Upper lobe of right lung (tissue), 1 donor: ENCODE measurements at places on chromosomes 3 and 15. TPM values are rescaled to one million over a fixed set of nuclear protein-coding genes. Genes with fewer than 3 reads are reported as not detected.
A peak's percentile ranks its signal among the peaks of the same experiment; 100 is the strongest.

Gene TTLL13
- total RNA-seq = not detected

Gene CCDC39
- total RNA-seq = not detected

Gene LRRC31
- total RNA-seq = 1.7 TPM

Gene NR2F2
- total RNA-seq = 88.1 TPM

Gene NAALADL2
- total RNA-seq = 8.5 TPM

Gene XIRP1
- total RNA-seq = not detected

Gene CCRL2
- 28.5 TPM for total RNA-seq

Gene TF
- total RNA-seq = 1.3 TPM

Gene FEZF2
- not detected for total RNA-seq

Gene CYP8B1
- not detected for total RNA-seq

Gene GOLGA8T
- total RNA-seq = 0.20 TPM

Gene NRROS
- 19.5 TPM for total RNA-seq

Gene TRAT1
- total RNA-seq = 1.1 TPM

Gene LRRC3B
- 0.09 TPM for total RNA-seq

Gene HDC
- 4.1 TPM for total RNA-seq

Gene CCNB2
- total RNA-seq = 1.7 TPM

Gene IMPG2
- total RNA-seq = 0.29 TPM

Gene ZNF385D
- total RNA-seq = 9.4 TPM

Gene CD200R1
- 1.9 TPM for total RNA-seq

GRCh38 chr15:79834495-79834894, 62.3 kb downstream of the MTHFS start:
- no peaks in the 10 kb centered on the region for H3K27me3 ChIP-seq
- H3K4me3 ChIP-seq = no peak overlapping the region
- no peak overlapping the region for H3K27ac ChIP-seq
- H3K4me1 ChIP-seq = no peaks in the 10 kb centered on the region
- peak; percentile 79 for DNase-seq

DNA sequence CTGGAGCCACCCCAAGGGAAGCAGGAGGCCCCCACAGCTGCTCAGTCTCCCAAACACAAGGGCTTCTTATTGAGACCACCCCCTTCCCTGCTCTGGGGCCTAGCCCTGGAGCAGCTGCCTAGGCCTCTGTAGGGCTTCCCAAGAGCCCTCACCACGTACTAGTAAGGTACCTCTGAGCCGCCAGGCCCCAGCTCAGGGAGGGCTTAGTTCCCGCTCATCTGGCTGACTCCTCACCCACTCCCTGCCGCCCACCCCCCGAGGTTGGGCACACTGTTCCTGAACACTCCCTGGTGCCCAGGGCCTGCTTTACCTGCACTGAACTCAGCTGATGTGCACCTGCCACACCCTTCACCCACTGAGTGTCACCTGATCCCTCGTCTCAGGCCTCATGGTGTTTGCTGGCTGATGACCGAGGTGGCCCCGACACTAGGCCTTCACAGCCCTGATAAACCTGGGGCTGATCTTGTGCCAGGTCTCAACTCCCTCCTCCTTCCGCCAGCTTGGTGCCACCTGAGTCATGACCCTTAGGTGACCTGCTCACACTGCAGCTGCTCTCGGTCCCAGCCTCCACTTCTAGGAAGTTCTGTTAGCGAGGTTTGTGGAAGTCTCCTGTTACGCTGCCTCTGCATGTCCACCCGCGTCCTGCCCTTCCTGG, 18.0 kb upstream of the SPTBN5 start:
- H3K4me1 ChIP-seq = peaks cover 18% of the 10 kb centered on the region
- H3K27me3 ChIP-seq = no peaks in the 10 kb centered on the region
- H3K27ac ChIP-seq = no peak overlapping the region
- DNase-seq = no peak
- H3K36me3 ChIP-seq = peaks cover 39% of the 10 kb centered on the region
- H3K4me3 ChIP-seq = no peak overlapping the region

DNA sequence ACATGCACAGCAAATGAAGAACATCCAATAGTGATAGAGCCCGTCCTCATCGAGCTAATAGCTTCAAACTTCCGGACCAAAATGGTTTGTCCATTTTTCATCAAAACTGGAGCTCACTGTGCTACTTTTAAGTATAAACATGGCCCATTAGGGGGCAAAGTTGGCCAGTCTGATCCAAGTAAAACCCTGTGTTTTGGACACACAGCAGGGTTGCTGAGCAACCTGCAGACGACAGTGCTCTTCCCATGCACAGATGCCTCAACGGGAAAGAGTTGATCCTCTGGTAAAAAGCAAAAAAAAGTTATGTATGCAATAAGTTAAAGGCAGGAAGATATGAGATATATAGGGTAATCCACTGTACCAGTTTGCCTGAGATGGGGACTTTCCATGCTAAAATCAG, 244.0 kb upstream of the THBS1 start:
- H3K4me1 ChIP-seq = peaks cover 5% of the 10 kb centered on the region
- no peaks in the 10 kb centered on the region for H3K36me3 ChIP-seq
- H3K27ac ChIP-seq = no peak overlapping the region
- no peak for DNase-seq
- H3K27me3 ChIP-seq = no peaks in the 10 kb centered on the region

GRCh38 chr3:126370606-126371005, 13.4 kb upstream of the KLF15 start:
- no peaks in the 10 kb centered on the region for H3K27me3 ChIP-seq
- H3K36me3 ChIP-seq = no peaks in the 10 kb centered on the region
- H3K27ac ChIP-seq = no peak overlapping the region
- H3K4me1 ChIP-seq = peaks cover 7% of the 10 kb centered on the region
- no peak overlapping the region for H3K4me3 ChIP-seq

- no peaks in the 10 kb centered on the region for H3K36me3 ChIP-seq
- no peak for DNase-seq
- H3K27me3 ChIP-seq = no peaks in the 10 kb centered on the region
These were observed 58.0 kb downstream of the FRMD5 start for GRCh38 chr15:44136991-44137477.

DNA sequence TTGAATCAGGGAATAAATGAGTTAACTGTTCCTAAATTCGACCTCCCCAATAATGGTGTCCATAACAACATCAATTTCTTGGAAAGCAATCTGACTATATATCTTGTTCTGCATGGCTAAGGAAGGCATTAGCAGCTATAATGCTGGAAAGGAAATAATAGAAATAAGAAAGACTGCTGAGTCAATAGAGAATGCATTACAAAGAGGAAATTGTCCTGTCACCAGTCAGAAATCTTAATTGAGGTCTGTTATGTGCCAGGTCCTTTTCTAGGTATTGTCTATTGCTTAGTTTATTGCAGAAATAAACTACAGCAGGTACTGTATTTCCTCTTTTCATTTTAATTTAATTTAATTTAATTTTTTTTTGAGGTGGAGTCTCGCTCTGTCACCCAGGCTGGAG, 5.9 kb upstream of the PPP1R2 start:
- no peak overlapping the region for H3K4me3 ChIP-seq
- H3K4me1 ChIP-seq = peaks cover 24% of the 10 kb centered on the region
- no peak for DNase-seq
- H3K36me3 ChIP-seq = no peaks in the 10 kb centered on the region
- no peaks in the 10 kb centered on the region for H3K27me3 ChIP-seq
- no peak overlapping the region for H3K27ac ChIP-seq

DNA sequence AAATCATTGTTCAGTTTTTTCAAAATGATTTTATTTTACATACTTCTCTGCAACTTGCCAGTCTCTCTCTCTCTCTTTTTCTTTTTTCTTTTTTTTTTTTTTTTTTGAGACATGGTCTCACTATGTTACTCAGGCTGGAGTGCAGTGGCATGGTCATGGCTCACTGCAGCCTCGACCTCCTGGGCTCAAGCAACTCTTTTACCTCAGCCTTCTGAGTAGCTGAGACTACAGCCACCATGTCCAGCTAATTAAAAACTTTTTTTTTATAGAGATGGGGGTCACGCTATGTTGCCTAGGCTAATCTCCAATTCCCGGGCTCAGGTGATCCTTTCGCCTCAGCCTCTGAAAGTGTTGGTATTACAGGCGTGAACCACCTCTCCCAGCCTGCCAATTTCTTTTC, 12.1 kb upstream of the ARID3B start:
- no peak for DNase-seq
- no peaks in the 10 kb centered on the region for H3K36me3 ChIP-seq
- H3K27ac ChIP-seq = no peak overlapping the region
- H3K27me3 ChIP-seq = no peaks in the 10 kb centered on the region
- no peaks in the 10 kb centered on the region for H3K4me1 ChIP-seq

- H3K4me3 ChIP-seq = no peak overlapping the region
- peaks cover 11% of the 10 kb centered on the region for H3K4me1 ChIP-seq
- H3K36me3 ChIP-seq = no peaks in the 10 kb centered on the region
- no peak overlapping the region for H3K27ac ChIP-seq
- no peak for DNase-seq
- no peaks in the 10 kb centered on the region for H3K27me3 ChIP-seq
These were observed 120.3 kb downstream of the ARRDC4 start for GRCh38 chr15:98080791-98081190.

DNA sequence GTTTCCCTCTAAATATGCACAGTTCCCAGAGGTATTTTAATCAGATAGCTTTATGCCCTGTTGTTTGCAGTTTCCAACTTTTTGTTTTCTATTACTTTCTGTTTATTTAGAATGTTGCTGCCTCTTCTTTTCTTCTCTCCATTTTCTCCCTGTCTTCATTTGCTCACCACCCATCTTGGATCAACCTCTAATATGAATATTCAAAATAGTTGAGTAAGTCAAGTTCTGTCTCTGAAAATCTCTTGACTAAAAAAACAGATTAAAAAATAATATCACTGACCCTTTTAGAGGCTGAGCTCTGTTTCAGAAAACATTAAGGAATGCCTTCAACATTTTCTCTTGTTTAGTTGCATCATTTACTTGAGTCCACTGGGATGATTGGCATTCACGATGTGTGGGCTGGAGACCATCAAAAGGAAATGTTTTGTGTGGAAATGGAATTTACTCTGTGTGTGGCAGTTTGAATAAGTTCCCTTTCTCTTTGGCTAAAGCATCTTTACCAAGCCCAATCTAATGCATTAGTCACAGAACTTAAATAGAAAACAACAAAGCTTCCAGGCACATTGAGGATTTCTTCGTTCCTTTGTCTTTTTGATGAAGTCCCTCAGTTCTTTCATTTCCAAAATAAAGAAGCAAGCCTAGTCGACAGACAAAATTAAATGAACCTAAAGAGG, 633.9 kb upstream of the TGFBR2 start:
- H3K27ac ChIP-seq = no peak overlapping the region
- H3K27me3 ChIP-seq = no peaks in the 10 kb centered on the region
- no peaks in the 10 kb centered on the region for H3K4me1 ChIP-seq
- no peak for DNase-seq

- H3K4me3 ChIP-seq = no peak overlapping the region
- DNase-seq = no peak
- H3K27ac ChIP-seq = no peak overlapping the region
- H3K27me3 ChIP-seq = no peaks in the 10 kb centered on the region
- H3K36me3 ChIP-seq = no peaks in the 10 kb centered on the region
These were observed 218.0 kb downstream of the ZBBX start for GRCh38 chr3:167162083-167162482.

- H3K4me1 ChIP-seq = peaks cover 14% of the 10 kb centered on the region
- no peak overlapping the region for H3K27ac ChIP-seq
- H3K4me3 ChIP-seq = no peak overlapping the region
- no peaks in the 10 kb centered on the region for H3K36me3 ChIP-seq
These were observed 130.6 kb downstream of the SMAD6 start for GRCh38 chr15:66832664-66833063.

- no peaks in the 10 kb centered on the region for H3K36me3 ChIP-seq
- no peaks in the 10 kb centered on the region for H3K27me3 ChIP-seq
- no peak for DNase-seq
- H3K4me3 ChIP-seq = no peak overlapping the region
- no peaks in the 10 kb centered on the region for H3K4me1 ChIP-seq
- no peak overlapping the region for H3K27ac ChIP-seq
These were observed 49.2 kb downstream of the ADCY5 start for GRCh38 chr3:123399653-123400052.

- no peak overlapping the region for H3K4me3 ChIP-seq
- no peak for DNase-seq
- H3K27ac ChIP-seq = no peak overlapping the region
- H3K4me1 ChIP-seq = no peaks in the 10 kb centered on the region
- H3K27me3 ChIP-seq = no peaks in the 10 kb centered on the region
- no peaks in the 10 kb centered on the region for H3K36me3 ChIP-seq
These were observed 148.0 kb upstream of the LRTM1 start for GRCh38 chr3:55075846-55076245.

DNA sequence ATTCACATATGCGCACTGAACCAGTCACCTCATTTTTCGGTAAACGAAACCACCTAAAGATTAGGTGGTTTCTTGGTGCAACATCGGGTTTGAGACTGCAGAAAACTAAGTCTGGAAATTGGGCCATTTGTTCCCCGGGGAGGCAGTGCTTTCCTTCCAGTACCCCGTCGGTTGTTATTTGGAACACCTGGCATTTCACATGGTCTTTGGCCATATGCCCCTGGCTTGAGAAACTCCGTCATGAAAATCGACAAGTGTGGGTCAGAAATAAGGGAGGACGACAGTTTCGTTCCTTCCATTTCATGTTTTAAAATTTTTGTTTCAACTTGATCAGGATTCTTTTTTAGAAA, 544 bp upstream of the GATM start:
- DNase-seq = no peak
- H3K4me3 ChIP-seq = peak overlapping the region; percentile 61
- no peak overlapping the region for H3K27ac ChIP-seq
- H3K4me1 ChIP-seq = peaks cover 12% of the 10 kb centered on the region
